ENCODE measurements at places on chromosomes 12 and 14.

DNA sequence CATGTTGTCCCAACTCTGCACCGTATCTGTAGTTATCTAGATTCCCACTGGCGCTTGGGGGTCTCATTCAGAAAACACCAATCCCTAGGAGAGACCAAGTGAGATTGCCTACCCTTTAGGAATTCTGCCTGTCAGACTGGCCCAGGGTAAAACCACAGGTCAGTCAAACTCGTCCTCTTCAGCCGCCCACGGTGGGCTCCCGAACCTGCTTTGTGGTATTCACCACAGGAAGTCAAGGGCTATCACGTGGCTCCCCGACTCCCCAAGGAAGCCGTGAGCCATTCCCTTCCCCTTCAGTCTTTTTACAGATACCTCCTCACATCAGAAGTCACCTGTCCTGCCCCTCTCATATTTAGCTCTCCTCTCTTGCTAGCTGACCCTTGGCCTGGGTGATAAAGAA is 159.9 kb downstream of the EGLN3 start:
- DNase-seq = no peak

GRCh38 chr12:92145481-92145730 is 240 bp downstream of the BTG1 start:
- DNase-seq = no peak

DNA sequence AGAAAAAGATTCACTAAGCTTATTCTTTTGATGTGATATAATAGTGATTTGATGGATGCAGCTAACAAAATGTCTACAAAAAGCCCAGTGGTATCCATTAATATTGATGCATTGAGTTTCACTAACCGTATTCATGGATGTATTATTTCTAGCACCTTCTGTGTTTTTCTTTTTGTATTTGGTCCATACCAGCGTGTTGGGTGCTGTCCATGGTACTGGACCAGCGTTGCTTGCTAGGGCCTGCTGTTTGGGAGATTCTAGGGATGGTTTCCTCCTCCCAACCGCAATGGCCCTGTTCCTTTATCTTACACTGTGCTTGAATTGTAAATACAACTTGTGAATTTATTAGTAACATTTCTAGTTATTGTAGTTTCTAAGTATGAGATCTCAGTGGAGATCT is 31.7 kb downstream of the ANO4 start:
- DNase-seq = peak; percentile 50

DNA sequence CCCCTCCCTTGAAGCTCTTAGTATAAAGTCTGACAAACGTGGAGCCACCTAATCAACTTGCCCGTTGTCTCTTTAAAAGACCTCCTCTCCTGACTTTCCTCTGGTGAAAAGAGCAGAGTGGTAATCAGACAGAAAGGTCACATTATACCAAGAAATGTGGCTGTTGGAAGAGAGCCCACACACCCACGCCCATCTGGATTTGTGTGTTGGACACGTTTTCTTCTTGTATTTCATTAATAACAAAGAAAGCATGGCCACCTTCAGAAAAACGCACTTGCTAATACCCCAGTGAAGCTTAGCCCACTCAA is 41.3 kb downstream of the CCDC60 start:
- no peak for DNase-seq

GRCh38 chr12:122951406-122951805 is 14.9 kb downstream of the ABCB9 start:
- no peak for DNase-seq

DNA sequence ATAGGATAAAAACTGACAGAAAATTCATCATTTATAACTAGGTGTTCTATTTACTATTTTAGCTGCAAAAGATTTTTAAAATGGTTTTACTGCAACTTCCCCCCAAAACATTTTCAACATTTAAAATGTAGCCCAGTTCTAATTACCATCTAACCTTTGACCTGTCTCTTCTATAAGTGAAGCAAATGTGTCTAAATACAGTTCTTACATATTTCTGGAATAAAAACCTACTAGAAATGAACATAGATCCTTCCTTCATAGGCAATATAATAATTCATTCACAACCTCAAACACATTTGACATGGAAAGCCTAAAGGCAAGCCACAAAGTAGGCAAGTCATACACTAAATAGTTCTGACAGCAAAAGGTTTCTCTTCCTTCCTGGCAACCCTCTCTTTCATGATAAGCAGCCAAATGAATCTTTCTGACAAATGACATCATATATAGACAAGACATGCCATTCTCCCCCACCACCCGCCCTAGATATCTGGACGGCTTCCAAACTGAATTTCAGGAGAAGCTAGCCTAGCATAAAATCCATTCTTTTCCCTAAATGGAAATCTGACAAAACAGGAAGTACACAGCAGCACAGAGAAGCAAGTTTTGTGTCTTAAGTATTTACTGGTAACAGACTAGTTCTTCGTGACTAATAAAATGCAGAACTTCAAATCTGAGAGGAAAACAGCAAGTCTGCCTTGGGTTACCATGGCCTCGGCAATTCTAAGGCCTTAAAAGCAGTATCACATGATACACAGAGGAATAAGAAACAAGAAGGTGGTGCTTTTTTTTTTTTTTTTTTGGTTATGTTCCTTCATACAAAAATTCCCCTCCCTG is 17.2 kb upstream of the ARID4A start:
- DNase-seq = no peak

DNA sequence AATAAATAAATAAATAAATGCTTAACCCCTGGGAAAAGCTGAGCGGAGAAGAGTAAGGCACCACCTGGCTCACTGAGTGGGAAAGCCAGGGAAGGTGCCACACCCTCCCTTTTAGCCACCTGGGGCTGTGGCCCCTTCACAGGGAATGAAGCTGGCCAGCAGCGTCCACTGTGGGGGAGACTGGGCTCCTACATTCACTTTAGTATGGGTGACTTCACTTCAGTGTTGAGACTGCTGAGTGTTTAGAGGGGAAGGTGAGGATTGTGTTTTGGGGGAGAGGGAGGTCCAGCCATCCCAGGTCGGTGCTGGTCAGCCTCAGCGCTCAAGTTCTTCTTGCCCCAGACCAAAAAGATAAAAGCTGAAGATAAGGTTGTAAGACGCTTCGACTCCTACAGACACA is 1.6 kb downstream of the NAB2 start:
- no peak for DNase-seq

DNA sequence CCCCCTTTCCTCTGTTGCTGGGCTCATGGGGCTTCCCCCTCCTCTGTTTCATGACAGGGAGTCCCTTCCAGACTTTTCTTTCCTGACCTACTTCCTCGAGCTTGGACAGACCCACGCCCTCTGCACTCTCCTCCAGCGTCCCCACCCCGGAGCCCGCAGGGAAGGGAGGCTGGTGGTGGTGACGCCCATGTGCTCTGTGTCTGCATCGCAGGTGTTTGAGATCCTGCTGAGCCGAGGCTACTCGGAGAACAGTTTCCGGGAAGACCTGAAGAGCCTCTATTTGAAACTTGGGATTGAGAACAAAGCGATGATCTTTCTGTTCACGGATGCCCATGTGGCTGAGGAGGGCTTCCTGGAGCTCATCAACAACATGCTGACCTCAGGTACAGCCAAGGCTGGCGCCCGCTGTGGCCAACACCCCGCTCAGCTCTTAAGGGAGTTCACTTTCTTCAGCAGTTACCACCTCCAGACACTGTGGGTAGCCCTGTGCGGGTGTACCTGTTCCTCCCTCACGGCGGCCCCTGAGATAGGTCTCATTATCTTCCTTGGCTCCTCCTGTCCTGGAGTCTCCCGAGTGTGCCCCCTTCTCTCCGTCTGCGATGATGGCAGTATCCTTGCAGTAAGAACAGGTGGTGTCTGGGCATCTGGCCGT is 85.6 kb downstream of the CCDC92 start:
- DNase-seq = no peak

- DNase-seq = no peak
Observed at GRCh38 chr12:45962553-45963325, 27.6 kb downstream of the SCAF11 start.

DNA sequence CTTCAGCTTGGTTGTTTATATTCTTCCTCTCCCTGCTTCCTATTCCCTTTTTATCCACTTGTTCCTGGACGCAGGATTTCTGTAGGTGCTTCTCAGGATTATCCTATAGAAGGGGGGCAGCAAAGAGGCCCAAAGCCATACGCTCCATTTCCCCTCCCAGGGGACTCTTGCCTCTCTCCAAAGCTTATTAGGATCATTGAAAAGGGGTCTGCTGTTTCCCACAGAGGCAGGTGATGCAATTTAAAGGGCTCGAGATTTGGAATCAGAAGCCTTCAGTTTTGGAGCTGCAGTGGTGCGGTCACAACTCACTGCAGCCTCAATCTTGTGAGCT is 31.5 kb upstream of the SYNDIG1L start:
- DNase-seq = no peak

GRCh38 chr12:108468196-108468968 is 46.7 kb upstream of the FICD start:
- DNase-seq = peak; percentile 44

DNA sequence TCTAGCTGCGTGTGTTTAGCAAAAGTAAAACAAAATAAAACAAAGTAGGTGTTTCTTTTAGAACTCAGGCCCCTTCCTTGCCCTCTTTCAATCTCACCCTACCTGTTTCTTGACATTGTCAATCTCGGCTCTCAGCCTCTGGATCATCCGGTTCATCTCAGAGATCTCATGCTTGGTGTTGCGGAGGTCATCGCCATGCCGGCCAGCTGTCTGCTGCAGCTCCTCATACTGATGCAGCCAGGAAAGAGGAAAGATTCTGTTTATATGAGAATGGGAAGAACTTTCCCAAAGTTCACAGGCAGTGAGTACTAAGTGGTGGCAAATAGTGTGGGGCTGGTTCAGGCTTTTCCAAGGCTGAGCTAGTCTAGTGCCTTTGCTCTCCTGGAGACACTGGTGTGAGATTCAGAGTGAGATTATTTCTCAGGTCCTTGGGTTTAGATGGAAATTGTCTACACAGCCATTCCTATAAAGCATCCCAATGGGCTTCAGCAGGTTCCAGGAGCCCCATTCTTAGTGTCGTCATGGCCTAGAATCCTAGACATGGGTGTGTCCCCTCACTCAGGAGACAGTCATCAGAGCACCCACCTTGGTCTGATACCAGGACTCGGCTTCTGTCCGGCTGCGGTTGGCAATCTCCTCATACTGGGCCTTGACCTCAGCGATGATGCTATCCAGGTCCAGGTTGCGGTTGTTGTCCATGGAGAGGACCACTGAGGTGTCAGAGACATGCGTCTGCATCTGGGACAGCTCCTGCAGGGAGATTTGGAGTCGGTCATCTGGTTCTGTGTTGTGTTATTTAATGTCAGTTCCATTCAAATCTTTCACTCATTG is 3.0 kb downstream of the KRT5 start:
- DNase-seq = no peak

GRCh38 chr12:69046363-69046762 is 113.4 kb upstream of the CPM start:
- no peak for DNase-seq

- DNase-seq = no peak
Observed at GRCh38 chr14:62736048-62737043, 308.9 kb downstream of the KCNH5 start.

DNA sequence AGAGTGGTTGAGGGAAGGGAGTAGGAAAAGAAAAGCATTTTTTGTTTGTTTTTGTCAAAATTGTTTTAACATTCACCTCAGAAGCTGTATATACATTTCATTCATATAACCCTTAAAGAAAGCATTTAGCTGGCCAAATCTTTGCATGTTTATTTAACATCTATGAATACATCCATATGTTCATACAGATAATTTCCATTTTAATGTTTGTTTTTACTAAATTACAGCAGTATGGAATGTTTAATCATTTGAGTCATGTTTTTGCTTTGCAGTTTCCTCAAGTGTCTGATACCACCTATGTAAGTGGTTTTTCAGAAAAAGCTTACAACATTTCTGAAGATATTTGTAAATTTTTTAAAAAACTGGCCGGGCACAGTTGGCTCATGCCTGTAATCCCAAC is 84.3 kb upstream of the ATF1 start:
- no peak for DNase-seq

DNA sequence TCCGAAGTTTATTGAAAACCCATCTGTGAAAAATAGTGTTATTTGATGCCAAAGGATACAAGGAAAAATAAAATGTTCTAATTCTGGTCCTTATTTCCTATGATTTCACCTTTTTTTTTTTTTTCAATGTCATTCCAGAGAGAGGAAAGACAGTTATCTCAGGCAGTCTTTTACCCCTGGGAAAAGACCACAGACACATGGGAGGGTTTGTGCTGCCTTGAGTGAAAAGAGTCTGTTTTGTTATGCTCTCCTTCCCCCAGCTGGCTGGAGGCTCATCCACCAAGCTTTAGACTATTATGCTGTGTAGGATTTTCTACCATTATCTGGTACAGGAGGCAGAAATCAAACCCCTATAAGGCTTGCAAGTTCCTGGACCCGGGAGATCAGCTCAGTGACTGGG is 151.8 kb downstream of the CRADD start:
- no peak for DNase-seq

- no peak for DNase-seq
Observed at GRCh38 chr12:4796216-4796615, 76.0 kb downstream of the GALNT8 start.

- no peak for DNase-seq
Observed at GRCh38 chr12:16618256-16618655, 12.3 kb upstream of the LMO3 start.

DNA sequence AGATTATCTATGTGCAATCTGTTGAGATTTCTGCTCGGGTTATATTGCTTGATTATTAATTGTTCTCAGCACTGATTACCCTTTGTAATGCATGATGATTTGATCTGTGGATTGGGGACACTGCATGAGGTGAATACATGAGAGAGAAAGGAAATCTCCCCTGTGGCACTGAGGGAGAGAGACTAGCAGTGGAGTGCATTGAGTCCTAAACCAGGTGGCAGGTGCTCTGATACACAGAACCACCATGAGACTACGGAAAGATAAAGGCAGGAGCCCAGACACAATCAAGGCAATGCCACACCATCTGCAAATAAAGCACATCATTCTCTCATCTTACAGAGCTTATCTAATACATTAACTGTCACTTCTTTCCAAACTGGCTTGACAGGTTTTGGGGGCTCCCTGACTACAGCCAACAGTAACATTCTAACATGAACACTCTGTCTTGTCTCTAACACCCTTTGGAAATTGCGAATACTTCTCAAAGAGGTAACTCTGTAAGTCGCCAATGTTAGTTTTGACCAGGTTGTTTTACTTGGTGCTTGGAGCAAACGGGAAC is 37.6 kb upstream of the TSPAN8 start:
- no peak for DNase-seq

- DNase-seq = no peak
Observed at GRCh38 chr12:104165801-104166200, 27.8 kb upstream of the NFYB start.

DNA sequence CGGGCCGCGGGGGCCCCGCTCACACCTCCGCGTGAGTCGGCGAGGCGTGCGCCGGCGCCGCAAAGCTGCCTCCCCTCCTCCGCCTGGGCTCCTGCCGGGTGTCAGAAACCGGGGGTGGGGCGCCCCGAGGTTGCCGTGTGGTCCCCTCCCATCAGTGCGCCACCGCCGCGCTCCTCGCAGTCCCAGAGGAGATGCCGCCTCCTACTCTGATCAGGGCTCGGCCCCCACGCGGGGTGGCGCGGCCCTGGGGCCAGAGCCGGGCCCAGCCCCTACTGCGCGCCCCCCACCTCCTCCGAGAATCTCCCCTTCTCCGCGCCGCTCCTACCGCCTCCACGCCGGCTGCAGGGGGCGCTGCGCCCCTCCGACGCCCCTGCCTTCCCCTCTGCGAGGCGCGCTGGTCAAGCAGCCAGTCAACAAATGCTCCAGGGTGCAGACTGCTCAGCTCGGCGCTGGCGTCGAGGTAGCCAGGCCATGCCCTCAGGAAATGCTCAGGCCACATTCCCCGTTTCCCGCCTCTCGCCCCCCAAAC is 467 bp upstream of the JAG2 start:
- no peak for DNase-seq

- no peak for DNase-seq
Observed at GRCh38 chr14:102320033-102320660, 601 bp downstream of the ZNF839 start.

Data from NT2/D1 (cell line).